ENCODE measurements at places on chromosomes 13 and 19.

DNA sequence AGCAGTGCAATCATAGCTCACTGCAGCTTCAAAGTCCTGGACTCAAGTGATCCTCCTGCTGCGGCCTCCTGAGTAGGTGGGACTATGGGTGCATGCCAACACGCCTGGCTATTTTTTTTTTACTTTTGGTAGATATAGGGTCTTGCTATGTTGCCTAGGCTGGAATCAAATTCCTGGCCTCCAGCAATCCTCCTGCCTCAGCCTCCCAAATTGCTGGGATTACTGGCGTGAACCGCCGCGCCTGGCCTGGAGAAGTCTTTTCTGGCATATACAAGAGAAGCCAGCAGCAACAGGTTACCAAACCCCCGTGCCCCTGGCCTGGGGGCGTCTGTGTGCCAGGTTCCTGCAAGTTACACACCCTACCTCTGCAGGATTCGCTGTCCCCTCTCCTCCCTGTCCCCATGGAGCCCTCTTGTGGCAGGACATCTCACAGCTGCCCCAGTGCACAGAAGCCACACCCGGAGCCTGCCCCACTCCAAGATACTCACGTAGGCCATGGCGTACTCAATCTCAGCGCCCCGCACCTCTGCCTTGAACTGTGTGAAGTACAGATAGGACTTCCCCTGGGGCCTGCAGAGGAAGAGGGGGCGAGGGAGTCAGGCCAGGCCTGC is 9.9 kb downstream of the MYDGF start:
- DNase-seq = no peak

DNA sequence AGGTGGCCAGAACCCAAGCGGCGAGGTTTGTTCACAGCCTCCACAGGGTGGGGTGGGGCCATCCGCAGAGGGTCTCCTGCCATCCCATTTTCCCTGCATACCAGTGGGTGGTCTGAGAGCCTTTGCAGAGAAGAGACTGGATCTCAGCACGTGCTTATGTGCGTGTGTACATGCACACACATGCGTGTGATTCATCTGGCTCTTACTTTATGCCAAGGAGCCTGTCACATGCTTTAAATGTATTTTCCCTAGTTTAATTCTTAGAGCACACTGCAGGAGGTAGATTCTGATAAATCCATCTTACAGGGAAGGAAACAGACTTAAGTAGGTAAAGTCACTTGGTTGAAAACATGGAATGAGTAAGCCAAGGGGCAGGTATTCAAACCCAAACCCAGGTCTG is 47.1 kb downstream of the CAPN12 start:
- DNase-seq = no peak

GRCh38 chr13:23735329-23735728 is 153.9 kb downstream of the MIPEP start:
- no peak for DNase-seq

DNA sequence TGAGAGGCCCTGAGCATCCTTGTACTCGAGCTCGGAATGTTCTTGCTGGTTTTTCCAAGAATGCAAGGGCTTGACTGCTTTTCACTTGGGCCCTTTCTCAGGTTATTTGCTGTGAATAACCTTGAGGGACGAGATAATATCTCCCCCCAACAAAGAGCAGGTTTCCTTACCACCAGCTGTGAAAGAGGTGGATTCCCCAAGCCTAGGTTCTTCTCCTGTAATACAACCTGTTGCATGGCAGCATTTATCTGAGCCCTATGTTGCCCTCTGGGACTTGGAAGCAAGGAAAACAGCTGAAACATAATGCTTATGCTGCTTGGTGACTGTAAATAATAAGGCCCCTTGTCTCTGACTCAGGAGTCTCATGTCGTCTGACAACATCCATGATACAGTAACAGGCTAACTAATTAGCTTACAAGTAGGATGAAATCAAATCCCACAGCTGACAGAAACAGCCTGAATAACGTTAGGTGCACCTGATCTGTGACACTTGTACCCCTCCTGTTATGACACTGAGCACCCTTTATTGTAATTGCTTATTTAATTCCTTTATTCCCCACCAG is 43.6 kb upstream of the RCBTB2 start:
- DNase-seq = no peak

- no peak for DNase-seq
Measured at GRCh38 chr13:43787518-43787891, 733 bp upstream of the ENOX1 start.

GRCh38 chr13:26340807-26341206 is 86.9 kb downstream of the CDK8 start:
- no peak for DNase-seq

- DNase-seq = no peak
Measured at GRCh38 chr19:3006075-3006767, 22.9 kb downstream of the TLE2 start.

- DNase-seq = no peak
Measured at GRCh38 chr13:52345048-52345447, 60.9 kb downstream of the THSD1 start.

DNA sequence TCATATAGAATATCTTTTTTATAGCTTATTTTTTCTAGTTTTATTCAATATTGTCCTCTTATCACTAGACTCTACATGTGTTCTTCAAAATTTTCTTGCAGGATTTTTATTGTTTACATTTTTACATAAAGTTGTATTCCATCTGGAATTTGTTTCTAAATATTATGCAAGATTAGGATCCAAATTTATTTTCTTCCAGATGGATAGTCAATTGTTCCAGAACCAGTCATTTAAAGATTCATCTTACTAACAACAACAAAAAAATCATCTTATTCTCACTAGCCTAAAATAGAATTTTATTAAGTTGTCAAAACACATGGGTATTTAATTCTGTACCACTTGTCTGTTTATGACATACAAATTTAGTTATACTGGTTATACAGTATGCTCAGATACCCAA is 390.4 kb upstream of the GPC6 start:
- no peak for DNase-seq

DNA sequence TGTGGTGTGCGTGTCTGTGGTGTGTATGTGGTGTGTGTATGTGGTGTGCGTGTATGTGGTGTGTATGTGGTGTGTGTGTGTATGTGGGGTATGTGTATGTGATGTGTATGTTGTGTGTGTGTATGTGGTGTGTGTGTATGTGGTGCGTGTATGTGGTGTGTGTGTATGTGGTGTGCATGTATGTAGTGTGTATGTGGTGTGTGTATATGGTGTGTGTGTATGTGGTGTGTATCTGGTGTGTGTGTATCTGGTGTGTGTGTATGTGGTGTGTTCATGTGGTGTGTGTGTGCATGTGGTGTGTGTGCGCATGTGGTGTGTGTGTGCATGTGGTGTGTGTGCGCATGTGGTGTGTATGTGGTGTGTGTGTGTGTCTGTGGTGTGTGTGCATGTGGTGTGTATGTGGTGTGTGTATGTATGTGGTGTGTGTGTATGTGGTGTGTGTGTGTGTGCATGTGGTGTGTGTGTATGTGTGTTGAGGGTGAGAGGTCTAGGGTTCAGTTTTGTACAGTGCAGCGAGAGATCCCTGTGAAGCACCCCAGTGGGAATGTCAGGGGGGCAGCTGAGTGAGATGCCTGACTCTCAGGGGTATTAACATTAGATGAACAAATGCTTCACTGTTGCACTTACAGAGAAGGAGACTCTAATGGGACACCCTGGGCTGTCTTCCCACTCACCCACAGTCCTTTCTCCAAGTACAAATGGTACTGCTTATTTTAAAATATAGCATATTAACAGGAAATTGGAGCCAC is 61.3 kb upstream of the MEDAG start:
- DNase-seq = no peak

DNA sequence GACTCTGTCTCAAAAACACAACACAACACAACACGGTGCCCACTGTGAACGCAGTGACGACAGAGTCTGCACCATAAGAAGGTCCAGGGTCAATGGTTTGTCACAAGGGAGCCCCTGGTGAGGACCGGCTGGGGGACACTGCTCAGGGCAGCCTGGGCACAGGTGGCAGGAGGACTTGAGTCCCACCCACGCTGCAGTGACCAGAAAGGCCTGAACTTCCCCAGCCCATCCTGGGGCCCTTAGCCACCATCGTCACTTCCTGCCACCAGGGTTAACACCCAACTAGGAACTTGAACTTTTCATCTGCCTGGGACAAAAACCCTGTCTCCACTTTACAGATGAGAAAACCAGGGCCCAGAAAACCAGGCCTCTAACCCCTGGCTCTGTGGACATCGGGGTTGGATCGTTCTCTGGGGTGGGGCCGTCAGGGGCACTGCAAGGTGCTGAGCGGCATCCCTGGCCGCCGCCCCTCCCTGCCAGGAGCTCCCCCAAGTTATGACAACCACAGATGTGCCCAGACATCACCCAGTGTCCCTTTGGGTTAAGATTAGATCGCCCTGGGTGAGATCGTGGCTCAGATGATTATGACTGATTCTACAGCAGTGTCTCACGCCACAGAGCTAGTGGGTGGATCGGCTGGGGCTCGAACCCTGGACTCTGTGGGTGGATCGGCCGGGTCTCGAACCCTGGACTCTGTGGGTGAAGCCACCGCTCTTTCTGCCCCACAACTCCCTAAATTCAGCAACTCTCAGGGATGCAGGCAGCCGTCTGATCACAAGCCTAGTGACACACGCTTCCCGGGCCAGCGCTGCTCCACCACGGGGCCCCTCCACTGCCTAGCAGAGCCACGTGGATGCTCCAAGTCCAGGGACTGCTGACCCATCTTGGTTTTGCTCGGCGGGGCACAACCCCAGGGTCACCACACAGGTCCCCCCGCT is 14.0 kb downstream of the MOB3A start:
- DNase-seq = no peak

DNA sequence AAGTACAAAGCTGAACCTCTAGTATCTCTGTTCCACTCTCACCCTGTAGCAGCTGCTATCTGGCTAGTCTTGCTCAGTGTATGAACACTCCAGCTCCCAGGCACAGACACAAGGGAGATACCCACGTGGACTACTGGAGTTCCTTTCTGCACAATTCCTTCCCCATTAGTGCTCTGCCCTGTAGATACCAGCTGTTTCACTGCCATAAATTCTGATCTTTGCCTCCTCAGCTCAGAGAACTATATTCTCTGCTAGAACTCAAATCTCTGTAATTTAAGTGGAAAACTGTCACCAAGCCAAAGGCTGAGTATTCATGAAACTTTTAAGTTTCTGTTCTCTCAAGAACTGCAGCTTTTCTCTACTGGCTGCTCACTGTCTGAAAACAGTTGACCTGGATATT is 273.7 kb downstream of the DIAPH3 start:
- DNase-seq = no peak

Data from activated T-helper 9 cell treated with anti-CD3 and anti-CD28 coated beads, Interleukin-2, amount 50 U/mL, for 16 hours (primary cell).